ENCODE measurements at places on chromosomes 4 and X.

- DNase-seq, result peak; percentile 65
Observed at GRCh38 chrX:72121383-72121782, 10.3 kb downstream of the RTL5 start.

DNA sequence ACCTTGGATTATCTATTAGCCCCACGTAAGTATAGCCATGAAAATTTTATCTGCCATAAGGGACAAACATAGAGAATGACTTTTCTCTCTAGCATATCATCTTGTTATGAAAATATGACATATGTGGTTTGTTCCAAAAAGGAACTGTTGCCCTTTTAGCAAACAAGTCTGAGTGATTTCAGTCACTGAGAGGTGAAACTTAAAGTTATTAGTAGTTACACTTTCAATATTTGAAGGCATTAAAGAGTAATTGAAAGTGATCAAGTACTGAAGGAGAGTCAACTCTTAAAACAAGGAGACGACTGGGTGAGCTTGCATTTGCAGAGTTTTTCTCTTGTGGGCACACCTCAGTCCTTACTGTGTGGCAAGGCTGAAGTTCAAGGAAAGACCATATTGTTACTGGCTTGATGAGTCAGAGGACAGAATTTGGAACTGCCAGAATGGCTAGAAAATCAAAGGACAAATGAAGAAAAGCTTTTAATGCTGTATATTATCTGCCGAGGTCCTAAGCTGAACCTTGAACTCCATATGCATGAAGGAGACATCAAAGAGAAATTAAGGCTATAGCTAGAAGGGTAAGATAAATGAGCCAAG, 205.1 kb upstream of the EMCN start:
- no peak for DNase-seq

DNA sequence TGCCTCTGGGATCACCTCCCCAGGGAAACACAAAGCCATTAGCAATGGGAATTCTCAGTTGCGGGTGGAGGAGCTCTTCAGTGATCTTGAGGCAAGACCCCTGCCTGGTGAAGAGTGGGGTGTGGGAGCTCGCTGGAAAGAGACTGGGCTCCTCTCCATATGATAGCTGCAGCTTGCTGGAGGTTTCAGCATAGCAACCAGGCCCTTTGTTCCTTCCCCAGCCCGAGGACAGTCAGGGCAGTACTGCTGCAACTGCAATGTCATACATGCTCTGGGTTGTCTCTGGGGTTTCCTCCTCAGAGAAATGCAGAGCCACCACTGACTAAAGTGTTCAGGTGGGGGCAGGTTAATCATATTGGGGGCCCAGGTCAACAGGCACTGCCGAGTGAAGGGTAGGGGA, 81.3 kb downstream of the ARHGAP24 start:
- DNase-seq, result no peak

DNA sequence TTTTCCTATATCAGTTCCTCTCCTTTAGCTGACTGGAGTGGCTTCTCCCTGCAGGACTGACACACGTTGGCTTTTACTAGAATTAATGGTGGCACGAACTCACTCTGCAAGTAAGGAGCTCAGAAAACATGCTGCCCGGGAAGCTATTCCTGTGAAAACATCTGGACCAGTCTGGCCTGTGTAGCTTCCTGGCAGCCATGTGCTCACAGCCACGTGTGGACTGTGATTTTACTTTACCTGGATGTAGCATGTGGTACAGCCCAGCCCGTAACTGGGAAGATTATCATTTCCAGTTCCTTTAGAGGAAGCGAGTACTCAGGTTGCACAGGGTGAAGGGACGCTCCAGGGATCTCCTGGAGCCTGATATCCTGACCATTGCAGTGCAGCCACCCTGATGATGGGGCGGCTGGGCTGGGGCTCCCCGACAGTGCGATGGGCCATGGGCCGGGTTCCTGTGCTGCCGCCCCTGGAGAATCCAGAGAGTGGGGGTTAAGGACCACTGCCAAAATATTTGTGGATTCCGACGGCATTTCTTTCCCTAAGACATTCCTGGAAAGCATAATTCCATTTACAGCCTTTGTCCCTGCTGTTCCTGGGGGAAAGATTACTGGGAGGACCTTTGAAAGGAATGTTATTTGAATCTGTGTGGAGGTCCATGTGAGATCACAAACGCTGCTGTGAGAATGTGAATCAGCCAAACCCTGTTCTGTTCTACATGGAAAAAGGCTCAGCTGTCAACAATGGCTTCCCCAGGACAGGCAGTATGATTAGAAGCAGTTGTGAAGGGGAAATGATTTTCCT, 35.0 kb downstream of the PROM1 start:
- peak; percentile 13 for DNase-seq

DNA sequence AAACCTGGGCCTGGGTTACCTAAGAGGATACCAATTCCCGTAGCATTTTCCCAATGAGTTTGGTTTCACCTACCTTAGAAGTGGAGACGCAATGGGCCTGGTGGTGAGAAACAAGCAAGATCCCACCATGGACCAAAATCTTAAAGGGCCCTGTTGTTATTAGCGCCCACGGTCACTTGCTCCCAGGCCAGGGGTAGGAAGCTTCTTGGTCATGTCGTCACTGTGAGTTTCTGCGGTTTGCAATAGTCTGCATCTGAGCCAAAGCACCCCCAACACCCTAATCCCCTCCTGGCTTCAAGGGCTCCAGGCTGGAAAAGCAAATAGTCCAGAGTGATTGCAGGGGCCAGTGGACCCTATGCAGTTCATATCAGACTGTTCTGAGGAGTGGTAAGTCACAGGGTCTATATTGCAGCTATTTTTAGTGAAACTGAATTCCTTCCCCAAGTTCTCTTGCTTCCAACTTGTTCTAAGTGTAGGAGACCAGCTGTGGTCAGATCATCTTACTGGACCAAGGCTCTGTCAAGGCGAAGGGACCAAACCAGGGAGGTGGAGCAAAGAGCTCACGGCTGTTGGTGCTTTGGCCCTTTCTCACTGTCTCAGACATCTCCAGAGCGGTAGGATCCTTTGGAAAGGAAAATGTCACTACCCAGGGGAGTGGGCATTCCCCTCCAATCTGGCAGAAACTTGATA, 307.9 kb upstream of the F9 start:
- no peak for DNase-seq

DNA sequence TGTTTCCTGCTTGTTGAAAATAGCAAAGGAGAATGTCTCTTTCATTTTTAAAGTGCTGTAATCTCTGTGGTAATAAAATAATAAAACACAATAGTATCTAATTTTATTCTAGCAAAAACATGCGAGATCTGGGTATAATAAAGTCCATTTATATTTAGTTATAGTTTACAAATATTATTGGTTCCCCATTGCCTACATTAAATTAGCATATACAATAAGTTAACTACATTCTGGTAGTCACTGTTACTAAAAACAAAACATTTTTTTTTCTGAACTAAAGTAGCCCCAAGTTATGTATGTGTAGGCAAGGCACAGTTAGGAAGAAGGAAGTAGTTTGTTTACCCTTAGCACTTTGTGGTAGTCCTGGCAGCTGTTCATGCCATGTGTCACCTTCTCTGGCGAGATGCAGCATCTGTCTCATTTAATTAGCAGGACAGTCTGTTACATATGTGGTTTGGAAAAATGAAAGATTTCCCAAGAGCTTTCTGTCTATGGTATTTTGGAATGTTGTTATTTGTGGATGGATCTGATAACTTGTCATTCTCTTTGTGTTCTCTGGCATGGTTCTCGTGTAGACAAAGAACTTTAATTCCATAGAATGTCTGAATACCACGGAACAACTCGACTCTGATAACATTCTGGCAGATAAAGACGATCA, 231.3 kb upstream of the PITX2 start:
- peak; percentile 82 for DNase-seq

- DNase-seq, result no peak
Observed at GRCh38 chr4:139801895-139802294, 136.3 kb downstream of the MGST2 start.
